ENCODE measurements at places on chromosomes 13 and 19.
A peak's percentile ranks its signal among the peaks of the same experiment; 100 is the strongest.

- no peak for DNase-seq
These were observed 214.4 kb upstream of the ZNF507 start for GRCh38 chr19:32131005-32131404.

DNA sequence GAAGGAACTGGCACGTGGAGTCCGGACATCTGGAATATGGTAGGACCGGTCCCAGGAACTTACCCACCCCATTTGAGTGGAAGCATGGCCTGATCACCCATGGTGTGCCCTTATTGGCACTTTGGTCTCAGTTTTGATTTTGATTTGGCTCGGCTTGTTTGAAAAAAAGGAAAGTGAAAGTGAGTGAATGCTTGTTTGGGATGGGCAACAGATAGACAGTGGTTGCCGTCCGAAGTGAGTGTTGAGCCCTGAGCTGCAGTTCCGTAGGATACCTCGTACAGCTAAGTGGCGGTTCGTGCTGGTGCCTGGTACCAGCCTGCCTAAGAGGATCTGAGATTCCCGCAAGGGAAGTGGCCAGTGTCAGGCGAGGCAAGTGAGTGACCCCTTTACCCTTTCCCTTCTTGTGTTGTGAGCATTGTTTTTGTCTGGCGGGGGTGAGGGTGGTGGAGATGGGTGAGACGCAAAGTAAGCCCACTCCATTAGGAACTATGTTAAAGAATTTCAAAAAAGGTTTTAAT lies 605.8 kb downstream of the UQCRFS1 start:
- no peak for DNase-seq

GRCh38 chr19:10747271-10747670 lies 29.4 kb downstream of the DNM2 start:
- no peak for DNase-seq

- DNase-seq, result no peak
These were observed 15.0 kb downstream of the MRPS12 start for GRCh38 chr19:38945562-38946228.

DNA sequence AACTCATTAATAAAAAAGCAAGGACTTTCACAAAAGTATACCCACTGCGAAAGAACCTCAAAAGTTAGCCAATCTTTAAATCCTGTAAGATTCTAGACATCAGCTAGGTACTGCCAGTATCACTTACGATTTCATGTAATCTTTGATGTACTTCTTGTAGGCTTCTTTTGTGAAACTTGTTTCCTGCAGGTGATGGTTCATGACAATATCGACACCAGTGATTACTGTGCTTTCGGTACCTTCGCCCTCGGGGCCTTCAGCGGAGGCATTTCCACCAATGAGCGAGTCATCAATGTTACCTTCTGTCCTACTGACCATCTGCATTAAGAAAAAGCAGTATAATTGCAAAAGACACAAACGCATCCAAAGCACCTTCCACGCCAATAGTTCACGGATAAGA lies 1.1 kb downstream of the TPT1 start:
- no peak for DNase-seq

DNA sequence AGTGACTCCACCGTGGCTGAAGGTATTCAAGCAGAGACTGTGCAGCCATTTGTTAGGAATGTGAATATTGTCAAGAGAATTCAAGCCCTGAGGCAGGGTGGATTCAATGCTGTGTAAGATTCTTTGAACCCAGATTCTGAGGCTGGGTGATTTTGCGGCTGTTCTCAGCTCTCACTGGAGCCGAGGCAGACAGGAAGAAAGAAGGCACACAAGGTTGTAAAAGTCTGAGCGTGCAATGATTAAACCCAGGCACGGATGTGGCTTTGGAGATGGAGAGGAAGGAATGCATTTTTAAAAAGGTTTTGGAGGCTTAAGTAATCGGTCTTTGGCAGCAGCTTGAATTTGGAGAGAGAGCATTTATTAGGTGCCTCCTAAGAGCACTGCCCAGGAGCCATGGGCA lies 187.9 kb downstream of the KATNAL1 start:
- no peak for DNase-seq

DNA sequence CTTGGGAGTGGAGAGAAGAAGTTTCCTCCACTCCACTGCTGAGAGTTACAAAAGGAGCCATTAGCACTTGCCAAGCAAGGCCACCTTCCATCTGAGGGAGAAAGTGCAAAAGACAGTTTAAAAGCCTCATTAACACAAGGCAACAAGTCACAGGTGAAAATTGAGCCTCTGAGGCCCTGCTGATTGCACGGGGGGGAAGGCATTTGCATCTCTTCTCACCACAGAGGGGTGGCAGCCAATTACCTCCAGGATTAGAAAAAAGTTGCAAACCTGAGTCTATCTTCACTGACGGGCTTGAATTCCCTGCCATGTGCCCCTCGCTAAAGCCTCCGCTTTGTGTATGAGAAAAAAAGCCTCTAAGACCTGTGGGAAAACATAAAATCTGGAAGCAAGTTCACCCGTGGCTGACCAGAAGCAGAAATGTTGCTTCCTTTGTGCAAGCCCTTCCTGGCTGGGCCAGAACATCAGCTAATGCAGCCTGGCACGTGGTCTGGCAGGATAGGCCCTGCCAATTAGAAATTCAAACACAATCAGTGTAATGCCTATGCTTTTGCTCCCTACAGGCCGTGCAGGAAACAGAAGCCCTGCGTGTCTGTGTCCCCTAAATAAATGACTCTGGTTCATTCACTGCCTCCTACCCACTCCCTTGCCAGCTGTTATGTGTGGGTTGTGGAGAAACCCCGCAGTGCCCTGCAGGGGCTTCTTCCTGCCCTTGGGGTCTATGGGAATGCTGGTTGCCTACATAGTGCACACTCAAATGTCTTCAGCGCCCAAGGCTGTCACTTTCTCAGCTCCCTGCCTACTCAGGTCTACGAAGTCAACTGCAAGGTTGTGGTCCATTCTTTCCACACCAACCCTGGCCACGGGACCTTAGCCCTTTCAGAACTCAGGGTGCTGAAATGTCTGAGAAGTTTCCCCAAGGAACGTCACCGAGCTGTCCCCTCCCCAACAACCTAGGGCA lies 150.2 kb downstream of the UQCRFS1 start:
- DNase-seq, result peak; percentile 59

DNA sequence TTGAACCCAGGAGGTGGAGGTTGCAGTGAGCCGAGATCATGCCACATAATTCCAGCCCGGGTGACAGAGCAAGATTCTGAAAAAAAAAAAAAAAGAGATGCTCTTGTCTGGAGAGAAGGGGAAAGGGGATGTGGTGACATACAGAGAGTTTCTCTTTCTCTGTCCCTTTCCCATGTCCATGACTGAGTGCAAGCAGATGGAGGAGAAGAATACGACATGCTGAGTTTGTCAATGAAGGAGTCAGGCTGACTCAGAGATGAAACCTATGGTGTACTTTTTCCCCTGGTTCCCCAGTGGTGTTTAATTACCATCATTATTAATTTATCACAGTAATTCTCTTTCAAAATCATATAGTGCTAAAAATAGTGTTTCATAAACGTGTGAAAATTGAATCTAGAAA lies 448.8 kb downstream of the FOXO1 start:
- no peak for DNase-seq

DNA sequence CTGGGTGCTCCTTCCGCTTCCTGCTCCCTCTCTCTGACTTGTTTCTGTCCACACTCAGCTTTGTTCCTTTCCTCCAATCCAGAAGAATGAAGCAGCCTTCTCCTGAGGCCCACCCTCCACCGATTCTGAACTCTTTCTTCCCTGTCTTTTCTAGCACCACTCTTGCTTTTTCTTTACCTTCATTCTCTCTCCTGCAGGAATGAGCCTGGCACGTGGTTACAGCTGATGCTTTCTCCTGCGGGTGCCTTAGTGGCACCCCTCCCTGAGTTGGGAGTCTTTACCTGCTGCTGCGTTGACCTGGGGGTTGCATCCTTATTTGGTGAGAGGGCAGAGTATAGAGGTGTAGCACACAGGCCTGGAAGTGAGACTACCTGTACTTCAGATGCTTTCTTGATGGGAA lies 6.2 kb downstream of the UBAC2 start:
- DNase-seq, result no peak

- DNase-seq, result no peak
These were observed 47.5 kb downstream of the CRTC1 start for GRCh38 chr19:18730885-18731513.

DNA sequence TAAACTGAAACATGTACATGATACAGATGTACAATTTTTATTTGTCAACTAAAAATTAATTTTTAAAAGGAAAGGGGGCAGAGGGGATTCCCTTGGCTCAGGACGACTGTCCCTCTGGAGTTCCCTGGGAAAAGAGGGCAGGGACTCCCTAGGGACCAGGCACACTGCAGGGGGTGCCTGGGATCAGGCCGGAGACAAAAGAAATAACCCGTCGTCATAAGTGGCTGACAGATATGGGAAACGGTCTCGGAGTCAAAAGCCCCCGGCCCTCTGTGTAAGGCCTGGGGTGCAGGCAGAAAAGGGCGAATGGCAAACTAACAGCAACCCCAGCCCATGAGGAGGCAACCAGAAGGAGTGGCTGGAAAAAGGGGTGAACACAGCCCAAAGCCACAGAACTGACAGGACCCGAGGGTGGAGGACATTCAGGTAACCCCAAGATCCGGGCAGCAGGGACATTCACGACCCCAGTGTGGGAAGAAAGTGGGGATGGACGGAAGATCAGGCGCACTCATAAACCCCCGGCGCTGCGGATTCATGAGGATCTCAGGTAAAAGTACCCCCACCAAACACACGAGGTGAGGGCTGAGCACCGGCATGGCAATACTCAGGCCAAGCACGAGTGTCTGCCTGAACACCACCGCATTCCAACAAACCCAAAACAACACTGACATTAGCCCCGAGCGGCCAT lies 6.7 kb downstream of the MLLT1 start:
- DNase-seq, result no peak

DNA sequence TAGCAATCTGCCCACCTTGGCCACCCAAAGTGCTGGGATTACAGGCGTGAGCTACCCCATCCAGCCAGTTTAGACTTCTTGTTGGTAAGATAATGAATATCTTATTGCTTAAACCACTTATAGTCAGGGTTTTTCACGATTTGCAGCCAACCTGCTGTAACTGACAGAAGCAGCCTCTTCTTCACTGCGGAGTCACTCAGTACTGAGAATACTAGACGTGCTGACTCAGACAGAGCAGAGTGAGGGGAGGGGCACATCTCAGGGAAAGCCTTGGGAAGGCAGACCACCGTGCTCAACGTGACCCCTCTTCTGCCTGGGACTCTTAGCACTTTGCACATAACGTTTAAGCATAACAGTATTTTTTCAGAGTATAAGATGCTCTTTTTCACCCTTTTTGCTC lies 74.3 kb upstream of the ARHGEF7 start:
- DNase-seq, result no peak

DNA sequence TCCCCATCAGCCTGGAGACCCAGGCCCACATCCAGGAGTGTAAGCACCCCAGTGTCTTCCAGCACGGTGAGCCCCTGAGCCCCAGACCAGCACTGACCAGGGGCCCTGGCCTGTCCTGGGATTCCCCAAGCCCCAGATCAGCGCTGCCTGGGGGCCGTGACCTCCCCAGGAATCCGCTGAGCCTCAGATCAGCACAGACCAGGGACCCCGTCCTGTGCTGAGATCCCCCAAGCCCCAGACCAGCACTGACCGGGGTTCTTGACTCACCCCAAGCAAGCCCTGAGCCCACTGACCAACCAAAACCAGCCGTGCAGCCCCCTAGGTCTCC lies 5.7 kb downstream of the MCOLN1 start:
- no peak for DNase-seq

- no peak for DNase-seq
These were observed 1.5 kb upstream of the DAND5 start for GRCh38 chr19:12967907-12968306.

GRCh38 chr19:9883231-9883758 lies 48.2 kb downstream of the PIN1 start:
- DNase-seq, result peak; percentile 27

- no peak for DNase-seq
These were observed 250.2 kb downstream of the RBM26 start for GRCh38 chr13:79155883-79156282.

DNA sequence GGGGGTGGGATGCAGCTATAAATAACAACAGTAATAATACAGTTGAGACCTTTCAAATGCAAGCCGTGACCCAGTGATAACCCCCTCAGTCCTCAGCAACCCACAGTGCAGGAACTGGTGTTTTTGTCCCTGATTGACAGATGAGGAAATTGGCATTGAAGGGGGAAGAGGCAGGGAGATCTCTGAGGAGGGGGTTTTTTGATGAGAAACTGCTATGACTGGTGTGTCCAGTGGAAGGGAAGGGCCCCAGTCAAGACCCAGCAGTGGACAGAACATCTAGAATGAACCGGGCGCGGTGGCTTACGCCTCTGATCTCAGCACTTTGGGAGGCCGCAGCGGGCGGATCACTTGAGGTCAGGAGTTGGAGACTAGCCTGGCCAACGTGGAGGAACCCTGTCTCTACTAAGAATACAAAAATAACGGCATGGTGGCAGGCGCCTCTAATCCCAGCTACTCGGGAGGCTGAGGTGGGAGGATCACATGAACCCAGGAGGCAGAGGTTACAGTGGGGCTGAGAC lies 1.9 kb downstream of the MAP1S start:
- DNase-seq, result no peak

DNA sequence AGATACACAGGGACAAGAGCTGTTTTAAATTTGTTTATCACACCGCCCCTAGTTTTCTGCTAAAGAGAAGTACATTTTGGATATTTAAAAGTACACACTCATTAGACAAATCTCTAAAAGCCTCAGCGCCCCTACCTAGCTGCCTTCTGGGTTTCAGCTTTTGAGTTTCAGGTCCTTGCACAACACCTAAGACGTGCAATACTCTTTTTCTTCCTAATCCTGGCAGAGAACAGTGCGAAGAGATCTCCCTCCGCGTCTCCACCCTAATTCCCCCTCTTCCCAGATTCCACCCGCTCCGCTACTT lies 421 bp upstream of the KLF5 start:
- no peak for DNase-seq

DNA sequence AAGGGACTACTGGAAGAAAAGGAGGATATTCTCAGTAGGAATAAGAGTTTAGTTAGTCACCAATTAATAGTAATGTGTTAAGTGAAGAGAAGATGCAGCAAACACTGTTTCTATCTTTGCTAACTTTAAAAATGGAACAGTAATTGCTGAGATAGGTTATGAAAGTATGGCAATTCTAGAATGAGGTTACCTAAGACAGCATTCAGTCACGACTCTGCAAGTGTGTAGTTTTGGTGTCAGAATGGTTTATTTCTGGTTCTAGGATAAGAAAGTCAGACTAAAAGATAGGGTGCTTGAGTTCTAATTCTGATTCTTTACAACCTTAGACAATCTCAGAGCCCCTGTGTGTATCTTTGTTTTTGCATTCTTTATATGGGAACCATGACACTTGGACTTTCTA lies 138.1 kb downstream of the POU4F1 start:
- no peak for DNase-seq

Measured in NT2/D1 (cell line).